ENCODE measurements at places on chromosomes 1 and 21.
A peak's percentile ranks its signal among the peaks of the same experiment; 100 is the strongest.

GRCh38 chr1:94362466-94363058 lies 55.6 kb upstream of the ABCD3 start:
- DNase-seq = no peak

DNA sequence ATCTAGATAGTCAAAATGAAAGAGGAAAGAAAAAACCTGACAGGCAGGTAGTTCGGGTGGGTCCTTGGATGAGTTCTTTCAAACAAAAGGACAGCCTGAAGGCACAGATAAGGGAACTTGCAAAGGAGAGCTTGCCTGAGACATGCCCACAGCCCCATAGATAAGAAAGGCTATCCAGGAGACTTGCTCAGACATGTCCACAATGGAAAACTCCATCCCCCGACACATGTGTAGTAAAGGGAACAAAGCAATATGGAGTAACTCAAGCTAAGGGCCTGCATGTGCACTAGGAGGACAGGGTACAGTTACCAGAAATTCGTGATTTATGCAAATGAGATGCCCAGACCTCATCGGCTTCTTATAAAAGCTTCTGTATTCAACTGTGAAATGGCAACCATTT lies 281.5 kb downstream of the NEGR1 start:
- DNase-seq = peak; percentile 22

DNA sequence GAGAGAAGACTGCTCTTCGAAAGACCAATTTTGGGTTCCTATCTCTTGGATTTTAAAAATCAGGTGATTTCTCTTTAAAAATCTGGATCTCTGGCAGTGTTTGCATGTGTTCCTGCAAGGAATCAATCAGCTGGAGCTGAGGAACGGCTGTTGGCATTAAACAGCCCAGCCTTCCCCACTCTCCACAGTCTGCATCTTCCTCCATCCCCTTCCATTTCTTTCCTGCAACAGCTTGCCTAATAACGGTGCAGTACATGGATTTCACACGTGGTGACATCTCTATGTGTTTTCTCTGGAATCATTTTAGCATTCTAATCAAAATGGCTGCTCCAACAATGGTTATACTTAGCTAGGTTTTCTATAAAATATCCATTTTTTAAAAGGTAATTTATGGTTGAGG lies 20.0 kb downstream of the RIPPLY3 start:
- no peak for DNase-seq

GRCh38 chr1:97538113-97538512 lies 382.7 kb downstream of the DPYD start:
- no peak for DNase-seq

DNA sequence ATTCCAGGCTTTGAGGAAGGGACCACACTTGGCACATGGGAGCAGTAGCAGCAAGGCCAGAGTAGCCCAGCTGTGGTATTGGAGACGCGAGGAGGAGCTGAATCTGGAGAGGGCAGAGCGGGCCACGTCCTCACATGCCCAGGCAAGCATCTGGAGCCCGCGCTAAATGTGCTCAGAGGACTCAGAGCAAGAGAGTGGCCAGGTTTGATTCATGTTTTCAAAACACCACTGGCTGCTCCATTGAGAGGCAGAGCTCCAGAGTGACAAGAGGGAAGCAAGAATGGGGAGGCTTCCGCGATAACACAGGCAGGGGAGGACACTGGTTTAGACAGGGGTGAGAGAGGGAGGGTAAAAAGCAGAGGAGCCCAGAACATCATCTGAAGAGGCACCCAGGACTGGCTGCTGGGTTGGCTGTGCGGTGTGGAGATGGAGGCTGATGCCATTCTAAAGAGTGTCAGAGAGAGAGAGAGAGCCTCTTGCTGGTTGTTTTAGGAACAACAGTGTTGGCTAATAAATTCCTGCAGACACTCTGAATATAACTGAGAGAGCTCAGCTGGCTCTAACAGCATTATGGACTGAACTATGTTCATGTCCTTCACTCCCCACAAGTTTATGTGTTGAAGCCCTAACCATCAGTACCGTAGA lies 32.3 kb downstream of the RCAN1 start:
- DNase-seq = no peak

DNA sequence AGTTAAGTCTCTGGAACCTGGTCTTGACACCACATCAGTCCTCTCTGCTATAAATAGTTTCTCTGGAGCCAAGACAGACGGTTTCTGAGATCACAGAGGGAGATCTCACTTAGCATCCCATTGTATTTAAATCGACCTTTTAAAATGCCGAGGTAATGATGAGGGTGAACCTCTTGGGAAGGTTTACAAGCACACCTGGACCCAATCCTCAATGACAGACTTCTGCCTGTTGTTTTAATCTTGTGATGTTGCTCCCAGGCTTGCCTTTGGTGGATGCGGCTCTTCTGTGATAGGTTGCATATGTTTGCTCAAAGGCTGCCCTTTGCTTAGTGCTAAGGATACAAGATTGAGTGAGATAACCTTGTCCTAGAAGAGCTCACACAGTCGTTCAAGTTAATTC lies 104.6 kb upstream of the L1TD1 start:
- no peak for DNase-seq

DNA sequence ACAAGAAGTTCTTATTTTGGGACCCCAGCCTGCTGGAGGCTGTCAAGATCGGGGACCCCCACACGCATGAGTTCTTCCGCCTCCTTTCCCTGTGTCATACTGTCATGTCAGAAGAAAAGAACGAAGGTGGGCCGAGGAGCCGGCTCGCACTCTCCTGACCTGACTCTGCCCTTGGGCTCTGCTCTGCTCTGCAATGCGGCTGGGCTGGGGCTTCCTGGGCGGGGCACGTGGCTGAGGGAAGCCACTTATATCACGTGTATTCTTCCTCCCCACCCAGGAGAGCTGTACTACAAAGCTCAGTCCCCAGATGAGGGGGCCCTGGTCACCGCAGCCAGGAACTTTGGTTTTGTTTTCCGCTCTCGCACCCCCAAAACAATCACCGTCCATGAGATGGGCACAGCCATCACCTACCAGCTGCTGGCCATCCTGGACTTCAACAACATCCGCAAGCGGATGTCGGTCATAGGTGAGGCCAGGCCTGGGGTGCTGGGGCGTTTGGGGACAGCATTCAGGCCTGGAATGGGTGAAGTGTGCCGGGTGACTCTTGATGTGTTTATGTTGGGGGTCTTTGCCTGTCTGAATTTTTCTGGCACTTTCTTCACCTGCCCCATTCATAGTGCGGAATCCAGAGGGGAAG lies 17.6 kb downstream of the ATP8B2 start:
- DNase-seq = no peak

- no peak for DNase-seq
Measured at GRCh38 chr21:34974162-34974981, 74.7 kb downstream of the RUNX1 start.

DNA sequence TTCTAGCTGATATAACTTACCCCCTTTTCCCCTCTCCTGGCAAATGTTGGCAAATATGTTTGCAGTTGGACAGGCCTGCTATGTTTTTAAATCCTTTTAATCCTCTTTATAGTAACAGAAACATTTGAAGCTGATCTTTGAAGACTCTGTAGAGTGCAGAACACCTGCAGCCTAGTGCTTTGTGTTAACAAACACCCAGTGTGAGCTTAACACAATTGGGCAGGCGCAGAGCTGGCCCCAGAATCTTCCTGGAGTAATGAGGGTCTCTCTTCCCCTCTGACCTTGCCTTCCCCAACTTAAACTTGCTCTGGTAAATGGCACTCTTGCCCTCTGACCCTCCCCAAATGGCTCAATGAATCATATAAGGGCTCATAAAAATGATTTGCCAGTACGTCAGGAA lies 247.9 kb upstream of the LYPLAL1 start:
- no peak for DNase-seq

GRCh38 chr1:150409504-150410362 lies 45.8 kb downstream of the RPRD2 start:
- no peak for DNase-seq

- no peak for DNase-seq
Measured at GRCh38 chr1:58975888-58976287, 192.0 kb upstream of the JUN start.

All from HAP-1 (cell line).